ENCODE measurements at places on chromosomes 2 and 18. TPM values are rescaled to one million over a fixed set of nuclear protein-coding genes. Genes with fewer than 3 reads are reported as not detected.

L3MBTL4 gene
- total RNA-seq: 0.28 TPM

PCBP1 gene
- total RNA-seq: 25.8 TPM

FOXI3 gene
- not detected for total RNA-seq

FIGLA gene
- total RNA-seq: not detected

PIEZO2 gene
- total RNA-seq: 97.7 TPM

GATA6 gene
- total RNA-seq: 28.6 TPM

ANTXR1 gene
- total RNA-seq: 262 TPM

CABLES1 gene
- 9.4 TPM for total RNA-seq

MGAT5 gene
- total RNA-seq: 20.5 TPM

ASTL gene
- not detected for total RNA-seq

BCL2L11 gene
- total RNA-seq: 3.6 TPM

SMAD7 gene
- 20.9 TPM for total RNA-seq

MAPK4 gene
- not detected for total RNA-seq

C2orf81 gene
- 0.57 TPM for total RNA-seq

RUFY4 gene
- not detected for total RNA-seq

CAPG gene
- total RNA-seq: 121 TPM

ZAP70 gene
- not detected for total RNA-seq

NCKAP5 gene
- total RNA-seq: 4.3 TPM

KATNAL2 gene
- 3.6 TPM for total RNA-seq

ACADL gene
- 0.37 TPM for total RNA-seq

SF3B6 gene
- total RNA-seq: 139 TPM

SLC9A4 gene
- total RNA-seq: under 0.01 TPM

NDUFS1 gene
- total RNA-seq: 112 TPM
